ENCODE measurements at places on chromosomes 6 and 20. TPM values are rescaled to one million over a fixed set of nuclear protein-coding genes. Genes with fewer than 3 reads are reported as not detected.

- DNase-seq: peak; percentile 44
Measured at GRCh38 chr20:7094438-7094997, 327.0 kb downstream of the BMP2 start.

SLC17A2 gene
- total RNA-seq: not detected

- no peak for DNase-seq
Measured at GRCh38 chr6:170480050-170480692, 72.9 kb downstream of the PSMB1 start.

- no peak for DNase-seq
Measured at GRCh38 chr6:39197521-39197920, 31.8 kb downstream of the KCNK5 start.

- DNase-seq: no peak
Measured at GRCh38 chr6:128290221-128290620, 230.2 kb downstream of the PTPRK start.

DNA sequence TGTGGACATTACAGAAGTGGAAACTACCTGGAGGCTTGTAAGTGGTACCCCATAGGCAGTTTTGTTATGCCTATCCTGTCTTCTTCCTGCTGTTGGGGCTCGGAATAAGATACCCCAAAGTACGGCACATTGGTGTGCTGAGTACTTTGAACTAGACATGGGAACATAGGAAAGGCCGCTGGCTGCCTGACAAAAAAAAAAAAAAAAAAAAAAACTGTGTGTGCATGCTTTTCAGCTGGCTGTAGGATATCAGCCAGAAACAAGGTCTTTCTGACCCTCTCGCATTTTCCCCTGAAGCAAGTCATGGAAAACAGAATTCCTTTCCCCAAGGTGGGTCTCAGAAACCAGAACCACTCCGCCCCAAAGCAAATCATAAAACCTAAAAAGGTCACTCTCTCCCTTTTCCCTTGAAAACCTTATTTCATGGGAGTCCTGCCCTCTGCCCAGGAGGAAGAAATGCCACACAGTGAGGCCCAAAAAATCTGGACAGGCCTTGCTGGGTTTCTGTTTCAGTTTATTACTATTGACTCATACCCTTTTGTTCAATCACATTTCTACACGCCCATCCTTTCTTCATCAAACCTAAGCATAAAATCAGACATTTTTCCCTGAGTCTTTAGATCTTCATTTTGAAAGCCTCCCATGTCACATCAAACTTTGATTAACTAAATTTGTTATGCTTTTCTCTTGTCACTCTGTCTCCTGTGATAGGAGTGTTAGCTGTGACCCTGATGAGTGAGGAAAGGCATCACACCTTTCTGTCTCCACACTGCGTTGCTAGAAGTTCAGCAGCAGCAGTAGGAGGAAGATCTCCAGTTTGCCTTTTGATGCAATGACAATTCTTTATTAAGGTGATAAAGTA is 17.2 kb downstream of the SLC2A12 start:
- peak; percentile 65 for DNase-seq

DNA sequence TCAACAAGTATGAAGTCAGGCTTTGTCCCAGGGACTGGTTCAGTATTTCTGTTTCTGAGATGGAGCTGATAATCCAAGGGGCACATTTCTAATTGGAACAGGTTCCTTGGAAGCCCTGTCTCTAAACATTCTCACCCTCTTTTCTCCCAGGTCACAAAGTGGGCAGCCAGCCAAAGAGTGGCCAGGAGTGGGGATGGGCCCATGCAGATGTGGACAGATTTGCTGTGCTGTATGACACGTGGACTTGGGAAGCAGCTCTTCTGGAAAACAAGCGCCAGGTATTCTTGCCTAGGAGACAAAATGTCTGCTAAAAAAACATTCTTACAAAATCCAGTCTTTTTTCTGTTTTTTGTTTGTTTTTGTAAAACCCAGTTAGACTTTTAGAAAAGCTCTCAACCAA is 140.2 kb downstream of the CD164 start:
- no peak for DNase-seq

- peak; percentile 41 for DNase-seq
Measured at GRCh38 chr6:41901882-41902519, 6.8 kb upstream of the USP49 start.

GRCh38 chr6:106156863-106157262 is 70.7 kb downstream of the PRDM1 start:
- DNase-seq: no peak

- no peak for DNase-seq
Measured at GRCh38 chr6:52307900-52308372, 23.4 kb upstream of the MCM3 start.

STK4 gene
- 39.0 TPM for total RNA-seq

DNA sequence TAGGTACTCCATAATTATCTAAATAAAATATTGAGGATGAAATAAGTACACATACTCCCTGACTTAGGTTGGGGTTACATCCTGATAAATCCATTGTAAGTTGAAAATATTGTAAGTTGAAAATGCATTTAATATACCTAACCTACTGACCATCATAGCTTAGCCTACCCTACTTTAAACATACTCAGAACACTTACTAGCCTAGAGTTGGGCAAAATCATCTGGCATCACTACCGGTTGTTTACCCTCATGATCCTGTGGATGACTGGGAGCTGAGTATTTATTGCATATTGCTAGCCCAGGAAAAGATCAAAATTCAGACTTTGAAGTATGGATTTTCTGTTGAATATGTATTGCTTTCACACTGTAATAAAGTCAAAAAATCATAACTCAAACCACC is 467.3 kb downstream of the C6orf118 start:
- DNase-seq: no peak

DNA sequence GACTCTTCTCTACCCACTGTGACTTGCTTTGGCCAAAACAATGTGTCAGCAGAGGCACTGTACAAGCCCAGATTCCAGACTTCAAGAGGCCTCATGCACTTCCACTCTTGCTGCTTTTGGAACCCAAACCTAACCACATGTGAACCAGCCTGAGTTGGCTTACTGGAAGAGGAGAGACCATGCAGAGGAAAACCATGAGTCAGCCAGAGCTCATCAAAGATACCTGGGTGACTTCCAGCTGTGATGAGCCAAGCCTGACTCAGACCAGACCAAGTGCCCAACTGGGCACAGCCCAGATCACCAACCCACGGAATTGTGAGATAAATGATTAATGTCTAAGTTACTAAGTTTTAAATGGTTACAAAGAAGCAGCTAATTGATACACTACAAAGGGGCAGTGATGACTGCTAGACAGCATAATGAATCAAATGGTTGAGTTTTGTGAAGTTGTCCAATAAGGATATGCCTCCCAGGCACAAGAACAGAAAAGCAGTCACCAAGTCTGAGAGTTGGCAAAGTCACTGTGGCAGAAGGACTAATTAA is 16.2 kb upstream of the BEND6 start:
- DNase-seq: peak; percentile 100

MAP3K5 gene
- total RNA-seq: 9.0 TPM

- no peak for DNase-seq
Measured at GRCh38 chr6:124002377-124003081, 198.9 kb downstream of the NKAIN2 start.

ANKRD66 gene
- not detected for total RNA-seq
